Activated CD4-positive, alpha-beta memory T cell treated with anti-CD3 and anti-CD28 coated beads for 36 hours (primary cell): ENCODE measurements at places on chromosomes 7 and 10.
A peak's percentile ranks its signal among the peaks of the same experiment; 100 is the strongest.

DNA sequence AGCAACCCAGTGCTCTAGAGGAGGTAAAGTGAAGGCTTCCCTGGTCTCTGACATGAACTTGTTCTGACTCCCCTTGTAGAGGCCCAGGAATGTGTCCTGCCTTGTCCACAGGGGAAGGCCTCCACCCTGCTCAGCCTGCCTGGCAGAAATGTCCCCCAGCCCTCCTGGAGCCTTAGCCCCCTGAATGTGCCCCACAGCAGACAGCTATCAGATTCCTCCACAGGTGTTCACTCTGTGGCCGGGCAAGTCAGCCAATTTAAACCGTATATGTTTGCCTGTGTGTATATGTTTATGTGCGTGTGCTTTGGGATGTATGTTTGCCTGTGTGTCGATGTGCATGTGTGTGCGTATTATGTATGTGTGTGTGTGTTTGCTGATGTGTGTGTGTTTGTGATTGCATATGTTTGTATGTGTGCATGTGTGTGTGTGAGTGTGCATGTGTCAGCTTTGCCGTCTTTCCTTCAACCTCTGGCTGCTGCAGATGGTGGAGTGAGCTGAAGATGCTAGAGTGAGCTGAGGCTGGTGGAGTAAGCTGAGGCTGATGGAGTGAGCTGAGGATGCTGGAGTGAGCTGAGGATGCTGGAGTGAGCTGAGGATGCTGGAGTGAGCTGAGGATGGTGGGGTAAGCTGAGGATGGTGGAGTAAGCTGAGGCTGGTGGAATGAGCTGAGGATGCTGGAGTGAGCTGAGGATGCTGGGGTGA, 68.9 kb upstream of the ANTXRL start:
- H3K36me3 ChIP-seq = peaks cover 10% of the 10 kb centered on the region
- H3K4me1 ChIP-seq = peaks cover 4% of the 10 kb centered on the region
- DNase-seq = no peak
- H3K4me3 ChIP-seq = no peak overlapping the region

DNA sequence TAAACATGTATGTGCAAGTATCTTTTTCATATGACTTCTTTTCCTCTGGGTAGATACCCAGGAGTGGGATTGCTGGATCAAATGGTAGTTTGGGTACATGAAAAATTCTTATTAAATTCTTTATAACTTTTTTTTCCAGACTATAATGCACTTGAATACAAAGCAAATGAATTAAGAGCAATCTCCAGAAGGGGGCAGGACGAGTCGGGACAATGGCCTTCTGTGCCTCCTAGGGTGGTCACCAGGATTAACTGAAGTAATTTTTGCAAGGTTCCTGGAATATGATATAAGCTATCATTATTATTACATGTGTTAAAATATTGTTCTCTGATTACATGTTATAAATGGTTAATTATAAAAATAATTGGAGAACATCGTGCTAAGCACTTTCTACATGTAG, 127.2 kb downstream of the PPP1R17 start:
- no peaks in the 10 kb centered on the region for H3K36me3 ChIP-seq
- H3K4me3 ChIP-seq = no peak overlapping the region
- no peak overlapping the region for H3K27ac ChIP-seq
- no peaks in the 10 kb centered on the region for H3K4me1 ChIP-seq
- no peak for DNase-seq
- H3K27me3 ChIP-seq = no peaks in the 10 kb centered on the region

- no peaks in the 10 kb centered on the region for H3K36me3 ChIP-seq
- no peaks in the 10 kb centered on the region for H3K4me1 ChIP-seq
- no peak overlapping the region for H3K27ac ChIP-seq
- DNase-seq = no peak
Observed at GRCh38 chr7:26686448-26686981, 177.9 kb downstream of the SKAP2 start.

GRCh38 chr10:103327906-103328305, 23.0 kb downstream of the PCGF6 start:
- H3K27me3 ChIP-seq = no peaks in the 10 kb centered on the region
- peaks cover 33% of the 10 kb centered on the region for H3K36me3 ChIP-seq
- H3K4me3 ChIP-seq = no peak overlapping the region

DNA sequence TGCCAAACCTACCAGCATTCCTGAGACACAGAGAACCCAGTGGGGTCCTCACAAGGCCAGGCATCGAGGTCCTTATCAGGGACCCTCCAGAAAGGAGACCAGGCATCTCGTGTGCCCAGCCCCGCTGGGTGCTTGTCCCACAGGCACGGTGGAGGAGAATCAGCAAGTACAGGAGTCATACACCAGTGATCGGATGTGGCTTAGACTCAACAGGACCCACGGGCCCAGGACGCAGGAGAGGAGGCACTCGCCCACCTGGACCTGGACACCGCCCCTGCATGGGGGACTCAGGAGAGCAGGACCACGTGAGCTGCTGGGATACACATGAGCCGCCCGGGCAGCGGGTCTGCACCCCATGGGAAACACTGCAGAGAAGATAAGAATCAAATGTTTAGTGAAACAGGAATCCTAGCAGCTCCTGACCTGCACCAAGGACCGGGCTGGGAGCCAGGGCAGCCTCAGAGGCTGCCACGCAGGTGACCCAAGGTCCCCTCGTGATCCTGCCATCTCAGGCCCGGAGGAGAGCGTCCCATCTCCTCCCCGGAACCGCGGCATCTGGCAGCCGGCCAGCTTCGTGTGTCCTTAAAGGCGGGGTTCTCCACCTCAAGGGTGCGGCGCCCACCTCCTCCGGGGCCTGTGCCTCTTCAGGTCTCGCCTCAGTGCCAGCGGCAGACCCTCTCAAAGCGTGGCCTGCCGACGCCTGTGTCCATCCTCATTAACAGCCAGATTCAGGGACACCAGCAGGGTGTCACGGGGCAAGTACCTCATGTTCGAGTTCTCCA, 59.2 kb downstream of the FOXL3 start:
- no peak overlapping the region for H3K27ac ChIP-seq
- peaks cover 8% of the 10 kb centered on the region for H3K36me3 ChIP-seq

- no peaks in the 10 kb centered on the region for H3K36me3 ChIP-seq
- peaks cover 37% of the 10 kb centered on the region for H3K4me1 ChIP-seq
- H3K27me3 ChIP-seq = no peaks in the 10 kb centered on the region
- H3K4me3 ChIP-seq = no peak overlapping the region
- H3K27ac ChIP-seq = peak overlapping the region; percentile 35
Observed at GRCh38 chr7:6623589-6624245, 8.3 kb downstream of the ZNF853 start.

GRCh38 chr10:71250405-71250804, 38.0 kb downstream of the UNC5B start:
- H3K36me3 ChIP-seq = no peaks in the 10 kb centered on the region
- no peak for DNase-seq

DNA sequence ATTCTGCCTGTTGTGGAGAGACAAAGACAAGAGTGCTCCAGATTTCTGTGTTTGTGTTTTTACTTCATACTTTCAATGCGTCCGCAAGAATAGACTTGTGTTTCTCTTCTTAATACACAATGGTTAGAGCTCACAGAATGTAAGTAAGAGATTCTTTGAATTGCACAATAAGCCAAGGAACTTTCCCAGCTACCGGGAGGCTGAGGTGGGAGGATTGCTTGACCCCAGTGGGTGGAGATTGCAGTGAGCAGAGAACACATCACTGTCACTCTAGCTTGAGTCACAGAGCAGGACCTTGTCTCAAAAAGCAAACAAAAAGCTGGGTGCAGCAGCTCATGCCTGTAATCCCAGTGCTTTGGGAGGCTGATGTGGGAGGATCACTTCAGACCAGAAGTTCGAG, 250.7 kb upstream of the MYO3A start:
- no peaks in the 10 kb centered on the region for H3K36me3 ChIP-seq
- H3K4me1 ChIP-seq = no peaks in the 10 kb centered on the region
- no peaks in the 10 kb centered on the region for H3K27me3 ChIP-seq
- DNase-seq = no peak
- no peak overlapping the region for H3K4me3 ChIP-seq
- H3K27ac ChIP-seq = no peak overlapping the region

- H3K27me3 ChIP-seq = no peaks in the 10 kb centered on the region
- peak; percentile 96 for DNase-seq
- H3K4me1 ChIP-seq = peaks cover 42% of the 10 kb centered on the region
- H3K4me3 ChIP-seq = peak within 1 kb of the TSS; percentile 86
Observed at GRCh38 chr10:73495884-73496674, at the start of gene PPP3CB. Gene PPP3CB, minus strand, starts transcription at chr10:73496024. Its CDS starts 135 bp downstream, at chr10:73495889.

DNA sequence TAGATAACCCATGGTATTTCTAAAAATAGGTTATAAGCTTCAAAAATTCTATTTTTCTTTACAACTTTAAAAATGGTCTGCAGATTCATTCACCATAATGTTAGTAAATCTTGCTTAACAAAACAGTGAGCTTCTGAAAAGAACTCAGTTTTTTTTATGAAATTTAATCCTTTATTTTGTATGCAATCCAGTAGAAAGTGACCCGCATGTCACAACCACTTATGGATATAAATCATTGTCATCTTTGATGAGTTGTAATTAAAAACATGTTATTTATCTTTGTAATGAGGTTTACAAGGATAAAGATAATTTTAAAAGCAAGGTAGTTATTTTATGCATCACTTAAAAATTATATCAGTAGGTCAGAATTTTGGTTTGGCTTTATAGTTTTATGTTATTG, 173.5 kb upstream of the SEMA3A start:
- H3K27me3 ChIP-seq = no peaks in the 10 kb centered on the region
- no peak for DNase-seq
- no peak overlapping the region for H3K27ac ChIP-seq
- no peaks in the 10 kb centered on the region for H3K4me1 ChIP-seq

DNA sequence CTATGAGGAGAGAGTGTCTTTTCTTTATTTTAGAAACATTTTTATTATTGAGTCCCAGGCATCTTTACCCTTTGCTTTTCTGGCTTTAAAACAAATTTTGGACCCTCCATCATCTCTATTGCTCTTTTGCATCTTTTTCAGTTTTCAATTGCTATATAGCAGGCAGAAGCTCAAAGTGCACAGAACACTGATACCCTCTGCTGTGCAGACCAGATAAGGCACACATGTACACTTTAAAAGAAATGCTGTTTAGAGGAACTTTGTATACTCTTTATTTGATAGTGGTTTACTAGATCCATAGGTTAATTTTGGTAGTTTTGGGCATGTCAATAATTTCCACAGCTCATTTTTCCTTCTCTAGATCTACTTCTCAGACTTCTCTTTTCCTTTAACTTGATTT, 324.2 kb downstream of the SH2D4B start:
- H3K36me3 ChIP-seq = no peaks in the 10 kb centered on the region
- no peak overlapping the region for H3K4me3 ChIP-seq
- no peaks in the 10 kb centered on the region for H3K27me3 ChIP-seq
- no peak for DNase-seq

DNA sequence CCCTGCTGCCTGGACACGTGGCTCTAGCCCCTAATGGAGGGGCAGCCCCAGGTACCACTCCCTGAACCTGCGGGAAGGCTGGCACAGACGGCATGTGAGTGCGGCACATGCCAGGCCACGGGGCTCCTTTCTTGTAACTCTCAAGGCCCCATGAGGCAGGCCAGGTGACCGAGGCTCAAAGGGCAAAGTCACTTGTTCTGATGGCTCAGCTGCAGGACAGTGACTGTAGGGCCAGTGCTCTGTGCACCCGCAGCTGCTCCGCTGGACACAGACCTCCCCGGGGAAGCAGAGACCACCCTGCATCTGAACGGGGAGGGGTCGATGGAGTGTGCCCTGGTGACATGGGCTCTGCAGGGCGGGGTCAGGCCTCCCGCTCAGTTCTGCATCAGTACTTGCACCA, 55.3 kb downstream of the PTPRE start:
- H3K4me1 ChIP-seq = no peaks in the 10 kb centered on the region
- no peak overlapping the region for H3K4me3 ChIP-seq

GRCh38 chr10:6044751-6045313, 17.3 kb downstream of the IL2RA start:
- peak overlapping the region; percentile 67 for H3K4me3 ChIP-seq
- no peaks in the 10 kb centered on the region for H3K27me3 ChIP-seq
- peaks cover 90% of the 10 kb centered on the region for H3K36me3 ChIP-seq
- H3K4me1 ChIP-seq = peaks cover 93% of the 10 kb centered on the region
- peak; percentile 22 for DNase-seq
- H3K27ac ChIP-seq = peak overlapping the region; percentile 94

- H3K36me3 ChIP-seq = no peaks in the 10 kb centered on the region
- no peaks in the 10 kb centered on the region for H3K27me3 ChIP-seq
- DNase-seq = no peak
- no peak overlapping the region for H3K4me3 ChIP-seq
- no peak overlapping the region for H3K27ac ChIP-seq
- H3K4me1 ChIP-seq = no peaks in the 10 kb centered on the region
Observed at GRCh38 chr7:154566877-154567276, 436.0 kb downstream of the PAXIP1 start.

DNA sequence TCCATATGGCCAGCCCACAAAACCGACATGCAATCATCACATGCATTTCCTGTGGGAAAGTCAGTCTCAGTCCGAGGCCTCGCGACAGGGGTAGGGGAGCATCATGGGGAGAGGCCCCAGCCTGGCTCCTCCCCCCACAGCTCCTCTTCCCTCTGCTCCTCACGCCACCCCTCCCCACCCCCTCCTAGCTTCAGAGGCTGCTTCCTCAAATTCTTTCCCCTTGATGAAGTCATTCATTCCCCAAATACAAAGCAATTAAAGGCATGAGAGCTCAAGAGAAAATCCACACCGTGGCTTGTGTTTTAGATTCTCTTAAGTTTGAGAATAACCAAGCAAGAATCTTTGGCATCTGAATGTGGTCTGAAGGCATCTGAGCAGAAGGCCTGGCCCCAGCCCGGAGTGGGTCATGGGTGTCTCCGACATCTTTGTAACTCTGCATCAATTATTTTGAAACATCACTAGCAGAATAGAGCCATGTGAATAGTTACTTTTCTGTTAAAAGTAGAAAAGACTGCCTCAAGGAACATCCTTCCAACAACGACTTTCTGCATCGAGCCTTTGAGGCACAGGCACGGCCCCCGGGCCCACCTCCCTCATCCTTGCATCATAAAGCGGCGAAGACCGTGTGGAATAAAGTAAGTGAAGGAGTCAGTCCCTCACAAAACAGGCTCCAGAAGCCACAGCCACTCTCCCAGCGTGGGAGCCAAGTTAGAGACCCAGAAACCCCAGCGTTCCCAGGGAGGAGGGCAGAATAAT, 90.9 kb downstream of the DIP2C start:
- no peaks in the 10 kb centered on the region for H3K36me3 ChIP-seq
- H3K4me1 ChIP-seq = no peaks in the 10 kb centered on the region
- H3K4me3 ChIP-seq = no peak overlapping the region
- peaks cover 2% of the 10 kb centered on the region for H3K27me3 ChIP-seq
- no peak for DNase-seq
- H3K27ac ChIP-seq = no peak overlapping the region

DNA sequence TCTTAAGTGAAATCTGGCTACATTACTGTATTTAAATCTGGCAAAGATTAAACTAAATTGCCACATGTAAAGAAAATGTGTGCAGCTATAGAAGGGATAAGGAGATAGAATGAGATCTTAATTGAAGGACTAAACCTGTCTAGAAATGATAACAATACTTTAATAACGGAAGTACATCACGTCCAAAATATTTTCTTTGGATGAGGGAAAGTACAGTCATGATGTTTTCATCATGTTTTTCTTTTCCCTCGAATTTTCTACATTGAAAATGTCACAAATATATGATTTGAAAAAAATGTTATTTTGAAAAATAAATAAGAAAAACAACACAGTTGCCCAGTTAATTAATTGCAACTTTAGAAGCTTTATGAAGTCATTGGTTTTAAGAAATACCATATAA, 143.9 kb downstream of the ETV1 start:
- H3K27ac ChIP-seq = no peak overlapping the region
- H3K36me3 ChIP-seq = no peaks in the 10 kb centered on the region
- peaks cover 13% of the 10 kb centered on the region for H3K4me1 ChIP-seq
- H3K4me3 ChIP-seq = no peak overlapping the region
- no peak for DNase-seq
